Right cardiac atrium (tissue), 5 donors: ENCODE measurements at places on chromosomes 7 and 10. TPM values are rescaled to one million over a fixed set of nuclear protein-coding genes. Genes with fewer than 3 reads are reported as not detected.
A peak's percentile ranks its signal among the peaks of the same experiment; 100 is the strongest.

CEP55 gene
- total RNA-seq, result 0.45 TPM

EFCAB10 gene
- total RNA-seq, result not detected

MUC3A gene
- 0.14 TPM for total RNA-seq

LDB3 gene
- total RNA-seq, result 914 TPM

PCLO gene
- total RNA-seq, result 3.4 TPM

AZGP1 gene
- 10.8 TPM for total RNA-seq

HOXA1 gene
- not detected for total RNA-seq

ABCB8 gene
- 20.9 TPM for total RNA-seq

FLNC gene
- 291 TPM for total RNA-seq

TMEM196 gene
- not detected for total RNA-seq

DNA sequence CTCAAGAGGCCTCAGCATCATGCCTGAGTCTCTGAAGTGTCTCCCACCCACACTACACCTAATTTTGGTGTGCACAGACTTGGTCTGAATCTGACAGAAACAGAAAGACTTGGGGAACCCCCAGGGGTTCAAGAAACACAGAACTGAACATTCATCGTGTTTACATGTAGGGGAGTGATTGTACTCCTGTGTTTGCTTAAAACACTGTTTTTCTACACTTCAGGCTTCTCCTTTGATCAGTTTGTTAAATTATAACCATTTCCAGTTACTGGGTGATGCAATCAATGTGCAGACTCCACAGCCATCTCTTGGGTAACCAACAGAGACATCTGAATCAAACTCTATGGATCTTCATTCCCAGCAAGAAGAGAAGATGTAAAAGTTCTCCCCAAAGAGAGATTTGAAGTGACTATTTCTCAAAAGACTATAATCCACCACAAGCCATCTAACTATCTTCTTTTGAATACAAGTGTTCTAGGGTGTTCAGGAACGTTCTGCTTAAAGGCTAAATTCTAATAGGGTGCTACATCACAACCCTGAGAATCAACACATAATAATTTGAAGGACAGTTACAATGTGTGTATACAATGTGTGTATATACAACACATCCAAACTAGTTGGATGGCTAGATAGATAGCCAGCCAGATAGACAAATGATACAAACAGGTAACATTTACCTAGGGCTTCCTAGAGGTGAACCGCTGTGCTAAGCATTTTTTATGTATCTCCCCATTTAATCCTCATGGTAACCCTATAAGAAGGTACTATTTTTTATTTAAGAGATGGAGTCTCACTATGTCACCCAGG is 34.2 kb downstream of the DNAJC12 start:
- no peak for DNase-seq

DNA sequence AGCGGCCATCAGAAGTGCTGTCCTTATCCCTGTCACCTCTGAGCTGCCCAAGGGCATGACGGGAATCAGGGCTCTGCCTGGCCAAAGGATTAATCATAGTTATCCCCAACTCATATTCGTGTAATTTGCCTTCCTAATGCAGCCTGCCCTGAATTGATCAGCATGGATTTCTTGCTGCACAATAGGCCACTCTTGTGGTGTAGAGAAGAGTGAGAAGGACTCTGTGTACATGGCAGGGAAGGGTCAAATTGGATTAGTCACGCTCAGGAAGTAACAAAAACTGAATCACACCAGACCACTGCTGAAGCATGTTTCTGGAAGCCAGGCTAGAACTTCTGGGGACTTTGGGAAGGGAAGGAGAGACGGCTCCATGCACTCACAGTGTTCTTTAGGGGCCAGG is 227.0 kb downstream of the BUB3 start:
- DNase-seq, result no peak

DNA sequence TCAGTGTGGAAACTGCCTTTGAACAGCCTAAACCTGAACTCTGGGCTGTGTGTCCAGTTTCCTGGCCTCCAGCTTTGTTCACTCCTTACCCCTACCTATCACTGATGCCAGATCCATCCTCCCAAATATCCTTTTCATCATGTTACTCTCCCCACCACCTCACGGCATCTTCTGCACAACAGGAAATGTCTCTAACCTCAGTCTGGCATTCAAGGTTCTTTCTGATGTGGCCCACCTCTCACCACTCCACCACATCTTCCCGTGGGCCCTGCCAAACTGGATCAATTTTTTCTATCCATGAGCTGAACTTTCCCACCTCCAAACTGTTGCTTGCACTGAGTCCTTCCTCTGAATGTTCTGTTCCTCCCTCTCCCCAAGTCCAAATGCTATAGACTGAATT is 35.8 kb upstream of the MAP3K8 start:
- no peak for DNase-seq

DNA sequence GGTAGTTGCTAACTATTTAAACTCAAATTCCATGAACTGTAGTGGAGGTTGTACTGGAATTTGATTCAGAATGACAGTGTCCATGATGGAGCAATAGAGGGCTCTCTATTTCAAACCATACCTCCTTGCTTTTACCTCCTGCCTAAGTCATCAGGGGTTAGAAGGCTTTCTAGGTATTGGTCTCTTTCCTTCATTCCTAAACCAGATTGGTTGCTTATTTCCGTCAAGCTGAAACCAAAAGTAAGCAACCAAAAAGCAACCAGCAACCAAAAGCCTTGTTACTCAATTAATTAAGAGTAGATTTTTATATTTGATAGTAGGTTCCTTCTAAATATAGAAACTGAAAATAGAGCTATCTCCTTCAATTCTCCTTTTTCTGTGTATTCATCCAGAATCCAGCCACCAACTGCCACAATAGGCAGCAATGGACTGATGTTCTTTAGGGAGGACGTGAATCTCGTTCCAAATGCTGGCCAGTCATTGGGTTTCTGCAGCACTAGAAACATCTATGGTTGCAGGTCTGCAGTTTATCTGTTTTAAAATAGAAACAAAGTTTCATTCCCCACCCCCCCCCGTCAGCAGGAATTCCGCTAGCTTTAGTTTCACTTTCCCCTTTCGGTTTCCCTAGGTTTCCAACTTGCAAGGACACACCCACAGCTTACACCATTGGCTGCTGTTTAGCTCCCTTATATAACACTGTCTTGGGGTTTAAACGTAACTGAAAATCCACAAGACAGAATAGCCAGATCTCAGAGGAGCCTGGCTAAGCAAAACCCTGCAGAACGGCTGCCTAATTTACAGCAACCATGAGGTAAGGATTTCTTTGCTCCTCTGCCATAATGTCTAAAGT is at the start of gene IFIT1:
Gene IFIT1, plus strand, starts transcription at position 717 of the 850 bp plus-strand sequence. Its CDS starts 90 bp downstream, at position 807.
- no peak for DNase-seq

DNA sequence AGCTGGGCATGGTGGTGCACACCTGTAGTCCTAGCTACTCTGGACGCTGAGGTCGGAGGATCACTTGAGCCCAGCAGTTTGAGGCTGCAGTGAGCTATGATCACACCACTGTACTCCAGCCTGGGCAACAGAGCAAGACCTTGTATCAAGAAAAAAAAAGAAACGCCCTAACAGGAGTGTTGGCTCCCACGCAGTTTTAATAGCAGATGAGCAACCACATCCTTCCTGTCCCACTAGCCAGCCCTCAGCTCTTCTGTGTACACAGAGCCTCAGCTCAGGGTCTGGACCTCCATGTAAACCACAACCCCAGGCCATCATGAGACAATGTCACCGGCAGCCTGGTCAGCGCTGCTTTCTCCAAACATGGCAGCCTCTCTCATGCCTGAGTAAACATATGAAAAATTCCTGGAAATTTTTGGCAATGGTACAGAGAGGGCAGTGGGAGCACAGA is 108.2 kb downstream of the PIP4K2A start:
- DNase-seq, result no peak

- DNase-seq, result no peak
Observed at GRCh38 chr7:92636018-92636560, 45.9 kb upstream of the FAM133B start.

GRCh38 chr7:138564365-138564764 is 104.3 kb downstream of the TRIM24 start:
- DNase-seq, result no peak

GRCh38 chr7:95886501-95887090 is 114.2 kb downstream of the DYNC1I1 start:
- DNase-seq, result no peak

DNA sequence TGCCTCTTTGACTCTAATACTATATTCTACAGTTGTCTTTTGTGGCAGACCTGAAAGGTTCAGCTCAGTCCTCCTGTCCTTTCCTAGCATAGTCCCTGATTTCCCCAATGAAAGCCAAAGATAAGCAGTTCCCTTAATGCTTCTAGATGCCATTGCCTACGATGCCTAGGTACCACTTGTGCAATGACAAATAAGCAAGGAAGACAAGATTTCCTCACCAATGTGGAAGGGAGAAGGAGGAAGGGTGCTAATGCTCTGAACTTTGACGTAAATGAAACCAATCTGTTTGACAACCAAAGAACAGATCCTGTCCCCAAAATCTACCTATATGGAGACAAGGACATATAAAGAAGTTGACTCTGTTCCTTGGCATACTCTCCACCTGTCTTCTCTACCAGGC is 393.3 kb downstream of the KCNMA1 start:
- no peak for DNase-seq

DNA sequence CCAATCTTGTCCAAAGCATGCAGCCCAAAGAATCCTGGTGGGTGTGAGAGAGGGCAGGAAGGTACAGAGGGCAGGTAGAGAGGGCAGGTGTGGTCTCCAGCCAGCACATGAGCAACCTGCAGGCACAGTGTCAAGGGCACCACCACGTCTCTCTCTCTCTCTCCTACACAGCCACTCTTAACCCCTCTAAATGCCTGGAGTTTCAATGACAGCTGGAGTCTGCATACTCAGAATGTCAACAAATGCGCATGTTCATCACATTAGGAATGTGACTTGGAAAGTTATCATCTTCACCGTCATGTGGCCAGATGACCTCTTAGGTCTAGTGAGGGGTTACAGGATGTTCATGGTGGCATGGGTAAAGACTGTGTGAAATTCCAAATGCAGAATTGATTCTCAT is 456.8 kb downstream of the SORCS1 start:
- no peak for DNase-seq

DNA sequence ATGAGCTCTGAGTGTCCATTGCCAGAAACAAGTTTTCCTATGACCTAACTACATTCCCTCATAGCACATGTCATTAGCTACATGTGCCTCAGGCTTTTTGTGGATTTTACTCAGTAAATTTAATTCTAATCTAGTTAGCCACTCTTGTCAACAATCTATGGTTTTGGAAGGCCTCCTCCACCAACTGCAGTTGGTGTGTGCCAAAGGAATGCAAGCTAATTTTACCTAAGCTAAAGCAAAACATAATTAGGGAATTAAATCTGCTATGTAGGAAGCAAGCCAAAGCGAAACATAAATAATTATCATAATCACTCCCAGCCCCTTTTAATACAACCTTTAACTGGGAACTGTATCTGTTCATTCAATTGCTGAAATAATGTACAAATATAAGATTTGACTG is 3.5 kb upstream of the CTTNBP2 start:
- no peak for DNase-seq

DNA sequence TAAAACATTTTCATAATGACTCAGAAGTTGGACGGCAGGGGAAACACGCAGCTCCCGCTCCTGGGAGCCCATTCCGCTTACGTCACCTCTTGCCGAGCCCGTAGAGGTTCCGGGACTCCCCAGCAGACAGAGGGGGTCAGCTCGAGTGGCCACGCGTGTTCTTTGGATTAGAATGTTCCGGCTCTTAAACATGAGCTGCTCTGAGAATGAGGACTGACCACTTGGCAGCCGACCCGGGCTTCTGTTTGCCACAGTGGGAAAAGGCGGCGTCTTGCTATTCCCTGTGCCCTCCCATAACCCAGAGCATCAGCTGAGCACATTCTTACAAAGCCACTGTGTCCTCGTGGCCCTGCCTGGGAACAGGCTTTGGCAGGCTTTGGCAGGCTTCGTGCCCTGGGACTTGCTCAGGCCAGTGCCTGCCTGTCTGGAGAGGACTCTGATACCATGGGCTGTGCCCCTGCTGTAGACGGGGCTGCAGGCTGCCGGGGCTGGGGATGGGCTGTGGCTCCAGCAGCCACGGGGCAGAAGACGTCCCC is 40.1 kb downstream of the PFKP start:
- DNase-seq, result peak; percentile 85

DNA sequence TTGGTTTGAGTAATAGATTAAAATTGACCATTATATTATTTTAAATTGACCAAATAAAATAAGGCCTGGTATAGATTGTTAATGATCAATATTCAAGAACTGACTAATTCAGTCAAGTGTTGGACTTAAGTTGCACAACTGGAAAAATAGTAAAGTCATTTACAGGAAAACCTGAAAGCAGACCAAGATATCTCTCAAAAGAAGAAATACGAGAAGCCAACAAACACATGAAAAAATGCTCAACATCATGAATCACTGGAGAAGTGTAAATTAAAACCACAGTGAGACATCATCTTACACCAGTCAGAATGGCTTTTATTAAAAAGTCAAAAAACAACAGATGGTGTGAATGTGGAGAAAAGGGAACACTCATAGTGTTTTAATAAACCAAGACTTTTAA is 80.4 kb upstream of the MALRD1 start:
- DNase-seq, result no peak

DNA sequence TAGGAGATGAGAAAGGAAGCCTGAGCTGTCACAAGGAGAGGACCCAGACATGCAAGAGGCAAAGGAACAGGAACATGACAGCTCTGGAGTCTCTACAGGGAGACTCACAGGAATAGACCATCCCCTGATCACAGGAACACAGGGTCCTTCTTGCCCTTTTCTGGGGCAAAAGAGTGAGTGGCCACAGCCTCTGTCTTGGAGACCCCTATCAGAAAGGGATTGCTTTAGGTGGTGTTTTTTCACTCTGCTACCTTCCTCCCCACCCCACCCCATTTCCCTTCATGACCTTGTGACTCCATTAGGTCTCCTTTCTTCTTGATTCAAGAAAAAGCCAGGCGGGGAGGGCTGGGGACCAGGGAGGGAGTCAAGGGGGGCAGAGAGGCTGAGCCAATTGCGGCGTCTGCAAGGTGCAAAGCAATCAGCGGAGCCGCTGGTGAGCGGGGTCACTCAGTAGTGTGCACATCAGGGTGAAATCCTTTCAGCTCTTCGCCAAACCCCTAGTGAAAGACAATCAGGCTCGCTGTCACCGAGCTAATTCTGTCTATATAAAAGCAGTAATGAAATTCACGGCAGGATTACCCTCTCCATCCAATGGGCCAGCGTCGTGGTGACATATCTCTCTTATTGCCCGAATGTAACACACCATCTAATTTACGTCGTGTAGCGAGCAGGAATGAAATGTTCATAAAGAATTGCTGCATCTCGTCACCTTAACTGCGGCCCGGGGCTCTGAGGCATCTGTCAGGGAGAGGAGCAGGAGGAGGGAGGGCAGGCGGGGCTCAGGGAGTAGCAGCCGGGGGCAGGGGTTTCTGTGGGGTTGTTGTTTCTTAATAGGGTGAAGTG is 31.5 kb upstream of the BTRC start:
- no peak for DNase-seq

GRCh38 chr7:113873554-113874151 is 45.2 kb downstream of the PPP1R3A start:
- DNase-seq, result no peak

- DNase-seq, result no peak
Observed at GRCh38 chr7:27997188-27997707, 183.3 kb downstream of the JAZF1 start.
